NCI-H1930 (cell line): ENCODE measurements at places on chromosomes 2 and 18.

GRCh38 chr2:230457793-230458192, 41.8 kb downstream of the SP100 start:
- DNase-seq, result no peak

- DNase-seq, result no peak
Observed at GRCh38 chr2:239499726-239500573, 99.1 kb upstream of the HDAC4 start.

GRCh38 chr2:11989354-11989703, 242.9 kb downstream of the LPIN1 start:
- DNase-seq, result no peak

DNA sequence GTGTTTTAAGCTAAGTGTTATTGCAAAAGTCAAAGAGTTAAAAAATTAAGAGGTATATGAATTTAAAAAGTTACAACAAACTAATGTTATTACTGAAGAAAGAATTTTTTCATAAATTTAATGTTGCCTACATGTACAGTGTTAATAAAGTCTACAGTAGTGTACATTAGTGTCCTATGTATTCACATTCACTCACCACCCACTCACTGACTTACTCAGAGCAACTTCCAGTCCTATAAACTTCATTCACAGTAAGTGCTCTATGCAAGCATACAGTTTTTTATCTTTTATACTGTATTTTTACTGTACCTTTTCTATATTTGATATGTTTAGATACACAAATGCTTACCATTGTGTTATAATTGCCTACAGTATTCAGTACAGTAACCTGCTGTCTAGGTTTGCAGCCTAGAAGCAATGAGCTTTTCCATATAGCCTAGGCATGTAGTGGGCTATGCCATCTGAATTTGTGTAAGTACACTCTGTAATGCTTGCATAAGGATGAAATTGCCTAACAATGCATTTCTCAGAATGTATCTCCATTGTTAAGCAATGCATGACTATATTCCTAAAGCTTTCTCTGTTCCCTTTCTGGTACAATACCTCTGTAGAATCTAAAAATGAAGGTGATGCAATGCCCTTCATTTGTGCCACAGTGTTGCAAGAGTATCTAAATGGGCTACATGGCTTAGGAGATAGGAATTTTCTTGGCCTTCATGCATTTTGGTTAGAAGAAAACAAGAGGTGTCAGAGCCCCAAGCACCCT, 370.8 kb upstream of the NT5C1B start:
- DNase-seq, result no peak

DNA sequence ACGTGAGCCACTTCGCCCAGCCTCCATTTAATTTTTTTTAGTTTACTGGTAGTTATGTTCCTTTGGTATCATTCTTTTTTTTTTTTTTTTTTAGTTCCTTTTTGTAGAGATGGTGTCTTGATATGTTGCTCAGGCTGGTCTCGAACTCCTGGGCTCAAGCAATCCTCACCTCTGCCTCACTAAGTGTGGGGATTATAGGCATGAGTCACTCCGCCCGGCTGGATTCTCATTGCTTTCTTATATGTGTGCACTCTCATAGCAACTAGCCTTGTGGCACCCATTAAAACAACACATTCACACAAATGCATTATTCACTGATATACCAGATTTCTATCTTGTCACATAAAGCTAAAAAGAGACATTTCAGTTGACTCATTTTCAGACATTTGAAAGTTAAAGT, 4.2 kb downstream of the TTC27 start:
- DNase-seq, result no peak

DNA sequence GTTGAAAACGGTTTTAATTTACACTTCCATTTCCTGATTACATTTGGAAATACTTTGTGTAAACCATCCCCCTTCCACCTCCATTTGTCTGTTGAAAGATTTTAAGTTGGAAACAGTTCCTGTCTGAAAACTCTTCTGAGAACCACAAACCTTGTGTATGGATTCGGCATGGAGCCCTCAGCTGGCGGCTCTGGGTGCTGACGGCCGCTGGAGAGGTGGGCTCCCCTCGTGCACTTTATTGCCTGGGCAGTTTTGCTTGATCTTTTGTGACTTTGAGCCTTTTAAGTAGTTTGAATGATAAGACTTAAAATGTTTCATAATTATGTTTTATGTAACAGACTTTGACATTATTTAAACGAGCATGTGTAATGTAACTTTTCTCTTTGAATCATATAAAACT, 11.1 kb downstream of the KLF11 start:
- no peak for DNase-seq

DNA sequence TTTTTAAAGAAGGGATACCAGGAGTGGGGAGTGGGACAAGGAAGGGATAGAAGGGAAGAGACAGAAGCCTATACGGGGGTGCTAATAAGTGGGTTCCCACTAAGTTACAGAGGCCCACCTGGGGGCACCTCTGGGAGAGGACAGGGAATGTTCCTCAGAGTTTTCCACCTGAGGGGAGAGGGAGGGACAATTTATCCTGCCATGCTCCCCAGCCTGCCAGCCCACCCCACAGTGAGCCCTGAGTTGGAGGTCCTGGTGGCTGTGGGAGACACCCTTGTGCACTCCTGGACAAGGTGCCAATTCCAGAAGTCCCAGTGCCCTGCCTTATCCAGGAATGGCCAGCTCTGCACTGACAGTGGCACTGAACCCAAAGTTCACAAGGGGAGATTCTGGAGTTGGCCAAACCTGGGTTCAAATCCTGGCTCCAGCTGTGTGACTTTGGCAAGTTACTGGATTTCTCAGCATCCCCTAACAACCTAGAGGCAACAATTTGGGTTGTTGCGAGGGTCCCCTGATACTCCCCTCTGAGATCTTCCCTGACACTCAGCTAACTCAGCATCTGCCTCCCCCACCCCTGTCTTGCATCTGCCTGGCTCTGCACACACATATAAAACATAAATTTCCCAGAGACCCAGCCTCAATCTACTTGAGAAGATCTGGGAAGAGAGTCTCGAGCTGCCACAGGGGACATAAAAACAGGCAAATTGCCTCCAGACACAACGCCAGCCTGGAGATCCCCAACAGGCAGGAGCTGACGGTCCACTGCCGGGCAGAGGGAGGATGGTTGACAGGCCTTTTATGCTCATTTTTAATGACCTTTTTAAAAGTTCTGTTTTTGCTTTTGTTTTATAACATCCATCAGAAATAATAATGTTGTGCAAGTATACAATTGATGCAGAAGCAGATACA, 98.7 kb upstream of the ST3GAL5 start:
- DNase-seq, result no peak

DNA sequence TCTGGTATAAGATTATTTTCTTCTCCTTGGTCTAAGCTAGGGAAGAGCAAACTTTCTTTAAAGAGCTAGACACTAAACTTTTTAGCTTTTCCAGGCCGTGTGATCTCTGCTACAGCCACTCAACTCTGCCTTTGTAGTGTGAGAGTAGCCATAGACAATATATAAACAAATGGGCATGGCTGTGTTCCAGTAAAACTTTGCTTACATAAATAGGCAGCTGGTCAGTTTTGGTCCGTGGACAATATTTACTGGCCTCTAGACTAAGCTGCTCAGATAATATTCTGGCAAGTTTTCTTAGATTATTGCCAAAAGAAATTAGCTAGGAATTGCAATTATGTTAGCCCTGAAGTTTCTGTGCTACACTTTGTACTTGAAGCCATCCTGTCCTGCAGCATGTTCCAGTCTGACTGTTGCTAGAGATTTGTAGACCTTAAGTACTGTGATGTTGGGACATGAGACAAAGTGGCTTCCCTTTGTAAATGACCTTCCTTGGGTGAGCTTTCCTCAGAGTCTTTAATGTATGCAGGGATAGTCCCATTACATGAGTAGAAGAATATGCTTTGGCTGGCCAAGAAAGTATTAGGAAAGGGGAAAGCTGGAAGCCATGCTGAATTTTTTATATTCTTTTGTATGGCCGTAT, 126.9 kb downstream of the SOX11 start:
- no peak for DNase-seq

- DNase-seq, result no peak
Observed at GRCh38 chr2:41965173-41965908, 82.5 kb upstream of the PKDCC start.

GRCh38 chr2:111054791-111055691, 65.7 kb upstream of the BCL2L11 start:
- no peak for DNase-seq

- DNase-seq, result no peak
Observed at GRCh38 chr2:39778233-39778632, 825 bp downstream of the THUMPD2 start.

DNA sequence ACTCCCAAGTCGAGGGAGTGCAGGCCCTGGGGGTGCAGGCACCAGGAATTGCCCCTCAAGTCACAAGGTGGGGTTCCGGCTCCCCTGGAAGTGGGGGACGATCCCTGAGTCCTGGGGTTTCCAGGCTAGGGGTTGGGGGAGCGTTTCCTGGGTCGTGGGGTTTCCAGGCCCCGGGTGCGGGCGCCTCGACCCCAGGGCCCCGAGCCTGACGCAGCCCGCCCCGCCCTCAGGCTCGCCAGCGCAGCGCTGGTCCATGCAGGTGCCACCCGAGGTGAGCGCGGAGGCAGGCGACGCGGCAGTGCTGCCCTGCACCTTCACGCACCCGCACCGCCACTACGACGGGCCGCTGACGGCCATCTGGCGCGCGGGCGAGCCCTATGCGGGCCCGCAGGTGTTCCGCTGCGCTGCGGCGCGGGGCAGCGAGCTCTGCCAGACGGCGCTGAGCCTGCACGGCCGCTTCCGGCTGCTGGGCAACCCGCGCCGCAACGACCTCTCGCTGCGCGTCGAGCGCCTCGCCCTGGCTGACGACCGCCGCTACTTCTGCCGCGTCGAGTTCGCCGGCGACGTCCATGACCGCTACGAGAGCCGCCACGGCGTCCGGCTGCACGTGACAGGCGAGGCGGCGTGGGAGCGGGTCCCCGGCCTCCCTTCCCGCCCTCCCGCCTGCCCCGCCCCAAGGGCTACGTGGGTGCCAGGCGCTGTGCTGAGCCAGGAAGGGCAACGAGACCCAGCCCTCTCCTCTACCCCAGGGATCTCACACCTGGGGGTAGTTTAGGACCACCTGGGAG, 12.0 kb downstream of the SIGLEC15 start:
- DNase-seq, result peak; percentile 55

DNA sequence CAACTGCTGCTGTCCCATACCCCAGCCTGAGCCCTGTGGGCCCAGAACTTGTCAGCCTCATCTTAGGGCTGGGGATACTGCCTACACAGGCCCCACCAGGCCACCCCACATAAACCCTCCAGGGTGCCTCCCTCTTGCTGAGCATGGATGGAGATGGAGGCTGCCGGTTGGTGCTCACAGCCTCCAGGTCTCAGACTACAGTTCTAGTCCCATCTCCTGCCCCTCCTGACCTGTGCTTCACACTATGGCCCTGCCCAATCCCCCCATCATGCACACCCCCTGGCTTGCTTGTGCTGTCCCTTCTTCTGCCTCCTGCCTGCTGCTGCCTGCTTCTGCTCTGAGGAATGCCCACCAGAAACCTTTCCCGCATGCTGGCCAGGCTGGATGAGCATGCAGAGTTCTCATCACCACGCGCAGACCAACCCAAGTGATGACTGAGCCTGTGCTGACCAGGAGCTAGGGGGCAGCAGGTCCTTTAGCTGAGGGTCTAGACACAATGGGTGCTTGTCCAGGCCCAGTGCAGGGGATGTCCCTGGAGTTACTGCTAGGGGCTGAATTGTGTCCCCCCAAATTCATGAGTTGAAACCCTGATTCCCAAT, 138.4 kb upstream of the HS6ST1 start:
- DNase-seq, result no peak

- no peak for DNase-seq
Observed at GRCh38 chr2:96092951-96093350, 23.4 kb downstream of the ADRA2B start.

- DNase-seq, result no peak
Observed at GRCh38 chr2:217743966-217744761, 258.6 kb downstream of the TNS1 start.

- DNase-seq, result no peak
Observed at GRCh38 chr2:72708236-72708635, 117.6 kb downstream of the EXOC6B start.

DNA sequence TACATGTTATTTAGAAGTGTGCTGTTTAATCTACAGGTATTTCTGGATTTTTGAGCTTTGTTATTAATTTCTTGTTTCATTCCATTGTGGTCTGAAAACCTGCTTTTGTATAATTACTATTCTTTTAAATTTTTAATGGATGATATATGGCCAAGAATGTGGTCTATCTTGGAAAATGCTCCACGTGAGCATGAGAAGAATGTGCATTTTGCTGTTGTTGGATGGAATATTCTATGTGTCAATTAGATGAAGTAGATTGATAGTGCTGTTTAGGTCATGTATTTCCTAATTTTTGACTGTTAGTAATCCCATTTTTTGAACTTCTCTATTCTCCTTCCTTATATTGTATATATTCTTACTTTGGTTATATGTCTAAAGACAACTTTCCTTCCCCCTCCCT, 19.9 kb upstream of the TTN start:
- no peak for DNase-seq

DNA sequence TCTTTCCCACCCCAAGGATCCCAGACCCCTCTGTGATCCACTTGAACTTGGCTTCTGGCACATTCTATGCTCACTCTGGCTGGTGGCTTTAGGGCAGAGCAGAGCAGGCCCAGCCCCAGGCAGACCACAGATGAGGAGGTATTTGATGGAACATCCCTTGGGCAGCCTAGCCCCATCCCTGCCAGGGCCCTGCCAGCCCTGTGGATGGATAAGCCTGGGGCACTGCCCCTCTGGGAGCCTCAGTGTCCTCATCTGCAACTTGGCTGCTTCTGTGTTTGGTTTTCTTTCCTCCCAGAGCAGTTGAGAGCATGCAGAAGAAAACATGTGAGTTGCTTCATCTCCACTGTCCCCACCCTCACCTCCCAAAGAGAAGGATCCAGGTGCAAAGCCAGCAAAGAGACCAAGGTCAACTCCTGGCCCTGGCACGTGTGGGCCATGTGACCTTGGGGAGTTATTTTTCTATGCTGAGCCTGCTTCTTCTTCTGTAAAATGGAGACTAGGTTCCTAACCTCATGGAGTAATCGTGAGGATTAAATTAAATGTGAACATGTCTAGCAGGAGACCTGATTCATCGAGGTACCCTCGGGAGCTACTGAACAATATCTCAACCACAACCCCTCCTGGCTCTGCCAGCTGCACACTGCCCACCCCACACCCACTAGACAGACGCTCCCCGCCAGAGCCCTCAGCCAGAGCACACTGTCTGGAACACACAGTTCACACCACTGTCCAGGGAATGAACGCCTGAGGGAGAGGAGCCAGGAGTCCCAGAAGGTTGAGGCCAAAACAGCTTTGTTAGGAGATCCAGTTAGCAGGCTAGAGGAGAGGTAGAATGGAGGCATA, 14.6 kb upstream of the TNS1 start:
- no peak for DNase-seq

DNA sequence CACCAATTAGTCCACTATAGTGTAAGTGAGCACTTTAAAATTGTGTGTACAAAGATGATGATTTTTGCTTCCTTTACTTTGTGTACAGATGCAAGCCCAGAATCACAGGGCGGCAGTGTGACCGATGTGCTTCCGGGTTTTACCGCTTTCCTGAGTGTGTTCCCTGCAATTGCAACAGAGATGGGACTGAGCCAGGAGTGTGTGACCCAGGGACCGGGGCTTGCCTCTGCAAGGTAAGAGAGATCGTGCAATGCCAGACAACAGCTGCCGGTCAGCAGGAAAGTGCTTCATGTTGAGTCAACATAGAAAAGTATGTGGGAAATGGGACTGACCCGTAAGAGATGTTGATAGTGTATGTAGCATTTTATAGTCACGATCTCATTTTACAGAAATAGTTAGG, 156.8 kb upstream of the TTC39C start:
- DNase-seq, result no peak
